ENCODE measurements at places on chromosomes 5 and 9. TPM values are rescaled to one million over a fixed set of nuclear protein-coding genes. Genes with fewer than 3 reads are reported as not detected.

The NEURL1B gene
- total RNA-seq, result 0.13 TPM

The PCDHGB4 gene
- 0.13 TPM for total RNA-seq

DNA sequence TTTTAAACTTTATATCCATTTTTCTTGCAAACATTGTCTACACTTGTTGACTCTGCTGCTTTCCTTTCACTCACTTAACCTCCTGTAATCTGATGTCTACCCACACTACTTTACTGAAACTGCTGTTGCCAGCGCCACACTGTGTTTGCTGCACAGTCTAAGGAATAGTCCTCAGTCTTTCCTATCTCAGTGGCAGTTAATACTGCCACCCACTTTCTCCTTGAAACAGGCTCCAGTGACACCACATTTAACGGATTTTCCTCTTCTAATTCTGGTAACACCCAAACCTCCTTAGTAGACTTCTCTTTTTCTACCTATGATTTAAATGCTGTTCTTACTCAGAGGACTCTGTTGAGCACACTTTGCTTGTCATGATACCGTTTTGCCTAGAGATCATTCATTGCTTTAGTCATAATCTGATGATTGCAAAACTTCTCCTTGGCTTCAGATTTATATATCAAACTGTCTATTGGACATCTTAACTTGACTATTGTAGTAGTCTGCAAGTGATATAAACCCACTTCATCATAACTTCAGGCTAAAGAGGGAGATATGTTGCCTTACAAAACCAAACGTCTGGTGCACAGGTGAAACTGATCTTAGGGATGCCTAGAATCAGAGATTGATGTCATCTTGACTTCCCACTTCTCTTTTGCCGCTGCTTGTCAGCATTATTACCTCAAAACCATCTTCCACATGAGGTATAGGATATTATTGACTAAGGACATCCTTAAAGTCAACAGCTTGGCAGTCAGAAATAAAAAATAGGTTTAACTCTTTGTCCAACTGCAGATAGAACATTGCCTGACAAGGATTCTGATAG is 94.1 kb downstream of the CDC42SE2 start:
- no peak for DNase-seq

- DNase-seq, result no peak
Measured at GRCh38 chr5:64188776-64189175, 23.1 kb downstream of the RNF180 start.

DNA sequence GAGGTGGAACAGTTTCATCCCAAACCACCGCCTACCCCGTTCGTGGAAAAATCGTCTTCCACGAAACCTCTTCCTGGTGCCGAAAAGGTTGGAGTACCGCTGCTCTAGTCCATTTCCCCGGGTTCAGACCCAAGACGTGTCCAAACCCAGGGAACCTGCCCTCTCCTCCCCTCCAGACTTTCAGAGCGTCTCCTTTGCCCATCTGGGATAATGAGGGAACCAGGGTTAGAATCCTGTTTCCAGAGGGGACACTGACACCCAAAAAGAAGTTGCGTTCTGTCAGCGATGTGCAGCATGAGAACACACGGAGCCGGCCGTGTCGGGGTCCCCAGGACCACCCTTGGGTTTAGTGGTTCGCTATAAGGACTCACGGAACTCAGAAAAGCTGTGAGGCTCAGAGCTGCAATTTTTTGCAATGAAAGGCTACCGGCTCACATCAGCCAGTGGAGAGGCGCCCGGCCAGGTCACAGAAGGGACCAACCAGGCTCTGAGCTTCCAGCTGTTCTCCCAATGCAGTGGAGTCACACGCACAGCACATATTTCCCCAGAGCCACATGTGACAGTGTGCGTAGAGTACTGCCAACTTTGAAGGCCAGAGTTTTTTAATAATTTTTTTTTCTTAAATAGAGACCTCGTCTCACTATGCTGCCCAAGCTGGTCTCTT is 19.4 kb downstream of the LAMC3 start:
- no peak for DNase-seq

- DNase-seq, result no peak
Measured at GRCh38 chr5:155089643-155090042, 76.1 kb downstream of the KIF4B start.

GRCh38 chr9:134420974-134421432 is 94.7 kb downstream of the RXRA start:
- DNase-seq, result no peak

DNA sequence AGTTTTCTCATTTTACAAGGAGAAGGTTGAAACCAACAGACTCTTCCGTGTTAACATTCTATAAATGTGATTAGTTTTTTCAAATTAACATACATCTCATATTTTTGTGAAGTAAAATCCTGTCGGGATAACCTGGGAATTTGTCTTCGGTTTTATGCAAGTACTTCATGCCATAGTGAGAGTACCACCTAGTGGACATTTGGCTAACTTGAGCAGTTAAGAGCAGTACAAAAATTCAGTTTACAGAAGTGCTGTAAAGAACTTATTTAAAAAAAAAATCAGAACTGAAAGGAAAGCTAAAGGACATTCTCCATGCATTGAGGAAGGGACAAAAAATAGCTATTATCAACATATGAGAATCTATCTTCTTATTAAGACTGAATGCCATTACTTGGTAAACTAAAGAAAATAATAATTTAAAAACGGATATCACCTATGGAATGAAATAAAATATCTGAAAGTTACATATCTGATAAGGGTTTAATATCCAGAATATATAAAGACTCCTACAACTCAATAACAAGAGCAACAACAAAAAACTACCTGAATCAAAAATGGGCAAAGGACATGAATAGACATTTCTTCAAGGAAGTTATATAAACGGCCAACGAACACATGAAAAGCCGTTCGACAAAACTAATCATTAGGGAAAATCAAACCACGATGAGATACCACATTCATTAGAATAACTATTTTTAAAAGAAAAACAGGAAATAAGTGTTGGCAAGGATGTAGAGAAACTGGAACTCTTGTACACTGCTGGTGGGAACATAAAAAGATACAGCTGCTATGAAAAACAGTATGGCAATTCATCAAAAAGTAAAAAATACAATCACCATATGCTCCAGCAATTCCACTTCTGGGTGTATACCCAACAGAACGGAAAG is 117.0 kb upstream of the GNA14 start:
- no peak for DNase-seq
